ENCODE measurements at places on chromosomes 3 and 15.

GRCh38 chr15:45338417-45338816 is 39.9 kb downstream of the GATM start:
- DNase-seq: no peak

GRCh38 chr3:33826688-33827087 is 28.3 kb downstream of the PDCD6IP start:
- DNase-seq: no peak

GRCh38 chr3:130850843-130851242 is 43.0 kb upstream of the ATP2C1 start:
- DNase-seq: no peak

DNA sequence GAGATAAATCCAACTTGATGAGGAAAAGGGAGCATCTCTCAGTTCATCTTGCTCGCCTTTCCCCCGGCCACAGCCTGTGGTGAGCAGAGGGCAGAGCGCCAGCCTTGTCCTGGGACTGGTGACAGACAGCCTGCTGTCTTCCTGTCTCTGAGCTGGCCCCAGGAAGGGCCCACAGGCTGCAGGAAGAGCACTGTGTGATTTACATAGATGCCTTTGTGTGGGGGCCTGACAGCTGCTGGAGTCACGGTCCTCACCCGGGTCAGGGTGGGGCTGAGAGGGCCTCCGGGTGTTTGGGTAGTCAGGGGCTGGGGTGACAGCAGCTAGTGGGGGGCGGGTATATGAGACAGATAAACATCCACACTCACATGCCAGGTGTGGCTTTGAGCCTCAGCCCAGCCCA is 29.3 kb downstream of the PLA2G4D start:
- no peak for DNase-seq

- no peak for DNase-seq
Observed at GRCh38 chr3:81154611-81155143, 606.8 kb downstream of the GBE1 start.
